Stimulated activated CD4-positive, alpha-beta T cell treated with anti-CD3 and anti-CD28 coated beads, Interleukin-15, amount 100 ng/mL, for 1 hour (primary cell): ENCODE measurements at places on chromosomes 2 and 18.

- no peak for DNase-seq
These were observed 42.7 kb upstream of the ATP9B start for GRCh38 chr18:79026491-79026890.

- DNase-seq, result no peak
These were observed 77.0 kb upstream of the MGAT4A start for GRCh38 chr2:98807929-98808328.

DNA sequence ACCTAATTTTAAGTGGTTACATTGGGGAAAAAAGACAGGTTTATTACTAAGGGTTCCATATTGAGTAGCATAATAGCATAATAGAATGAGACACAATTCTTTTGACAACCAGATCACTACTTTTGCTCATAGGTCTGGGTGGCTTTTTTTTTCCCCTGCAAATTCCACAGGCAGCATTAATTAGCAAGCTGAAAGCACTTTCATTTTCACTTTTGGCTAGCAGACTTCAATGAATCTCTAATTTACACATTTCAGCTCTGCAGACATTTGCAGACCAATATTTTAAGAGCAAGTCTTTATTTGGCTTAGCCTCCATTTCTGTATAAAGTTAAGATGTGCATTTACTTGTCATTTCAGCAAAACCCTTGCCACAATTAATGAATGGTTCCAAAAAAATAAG, 185.5 kb downstream of the NOL4 start:
- no peak for DNase-seq

DNA sequence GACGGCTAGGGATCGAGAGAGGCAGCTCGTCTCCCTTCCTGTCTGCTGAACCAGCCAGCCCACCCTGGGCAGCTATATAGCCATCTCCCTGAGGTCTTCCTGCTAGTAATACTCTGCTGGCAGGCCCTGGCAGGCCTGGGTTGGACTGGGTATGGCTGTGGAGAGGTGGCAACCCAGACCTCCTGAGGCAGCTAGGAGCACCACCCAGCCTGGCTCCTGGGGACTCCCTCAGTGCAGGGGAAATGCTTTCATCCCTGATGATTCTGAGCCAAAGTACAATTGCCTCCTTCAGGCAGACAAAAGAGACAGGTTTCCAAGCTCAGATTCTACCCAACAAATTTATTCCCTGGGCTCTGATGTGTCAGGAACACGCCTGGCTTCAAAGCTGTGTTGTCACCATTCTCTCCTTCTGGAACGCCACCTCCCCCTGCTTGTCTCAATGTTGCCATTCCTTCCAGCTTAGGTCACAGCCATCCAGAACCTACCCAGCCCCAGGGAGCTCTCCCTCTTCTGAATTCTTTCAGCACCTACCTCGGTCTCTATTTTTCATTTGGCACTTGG, 4.7 kb upstream of the DNAJB2 start:
- DNase-seq, result no peak

DNA sequence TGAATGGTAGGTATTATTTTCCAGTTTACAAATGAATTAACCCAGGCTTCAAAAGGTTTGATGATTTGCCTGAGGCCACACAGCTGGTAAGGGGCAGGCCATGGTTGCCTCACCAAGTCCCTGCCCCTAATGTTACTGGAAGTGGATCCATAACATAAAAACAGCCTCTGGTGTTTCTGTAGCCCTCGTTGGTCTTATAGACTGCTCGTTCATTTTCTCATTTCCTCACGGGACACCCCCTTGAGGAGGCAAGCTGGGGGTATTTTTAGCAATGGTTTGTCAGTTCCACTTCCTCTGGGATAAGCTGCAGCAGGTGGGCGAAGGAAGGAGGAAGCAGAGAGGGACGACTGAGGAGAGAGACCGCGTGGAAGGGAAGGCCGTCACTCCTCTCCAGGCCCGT, 32.9 kb upstream of the NDUFV2 start:
- DNase-seq, result no peak

GRCh38 chr2:96139181-96139758, 968 bp upstream of the ASTL start:
- DNase-seq, result no peak

DNA sequence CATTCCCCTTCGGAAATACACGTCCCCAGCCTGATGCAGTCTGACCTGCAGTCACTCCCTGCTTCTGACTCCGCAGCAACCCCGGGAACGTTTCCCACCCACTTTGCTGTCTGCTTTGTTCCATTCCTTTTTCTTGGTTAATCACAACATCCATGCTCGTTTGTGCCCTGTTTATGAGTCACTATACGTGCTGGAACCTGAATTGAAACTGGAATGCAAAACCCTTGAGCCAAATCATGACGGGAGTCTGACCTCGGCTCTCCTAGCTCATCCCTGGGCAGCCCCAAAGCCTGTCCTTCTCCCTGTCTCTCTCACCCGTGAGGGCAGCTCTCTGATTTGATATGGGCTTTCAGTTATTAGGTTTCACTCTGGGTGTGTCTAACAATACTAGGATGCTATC, 57.1 kb upstream of the RNF152 start:
- no peak for DNase-seq

GRCh38 chr18:57518533-57518932, 68.0 kb downstream of the FECH start:
- no peak for DNase-seq
